ENCODE measurements at places on chromosomes 11 and 22. TPM values are rescaled to one million over a fixed set of nuclear protein-coding genes. Genes with fewer than 3 reads are reported as not detected.
A peak's percentile ranks its signal among the peaks of the same experiment; 100 is the strongest.

Gene APOBEC3F
- total RNA-seq = 2.5 TPM

Gene LIPT2
- total RNA-seq = 1.3 TPM

Gene MMP27
- not detected for total RNA-seq

Gene OR8G1
- total RNA-seq = not detected

Gene CTSF
- 44.2 TPM for total RNA-seq

Gene PICALM
- 366 TPM for total RNA-seq

Gene PLXNB2
- 108 TPM for total RNA-seq

Gene PATE4
- not detected for total RNA-seq

Gene BIRC3
- total RNA-seq = 5.3 TPM

Gene FAM227A
- 0.22 TPM for total RNA-seq

DNA sequence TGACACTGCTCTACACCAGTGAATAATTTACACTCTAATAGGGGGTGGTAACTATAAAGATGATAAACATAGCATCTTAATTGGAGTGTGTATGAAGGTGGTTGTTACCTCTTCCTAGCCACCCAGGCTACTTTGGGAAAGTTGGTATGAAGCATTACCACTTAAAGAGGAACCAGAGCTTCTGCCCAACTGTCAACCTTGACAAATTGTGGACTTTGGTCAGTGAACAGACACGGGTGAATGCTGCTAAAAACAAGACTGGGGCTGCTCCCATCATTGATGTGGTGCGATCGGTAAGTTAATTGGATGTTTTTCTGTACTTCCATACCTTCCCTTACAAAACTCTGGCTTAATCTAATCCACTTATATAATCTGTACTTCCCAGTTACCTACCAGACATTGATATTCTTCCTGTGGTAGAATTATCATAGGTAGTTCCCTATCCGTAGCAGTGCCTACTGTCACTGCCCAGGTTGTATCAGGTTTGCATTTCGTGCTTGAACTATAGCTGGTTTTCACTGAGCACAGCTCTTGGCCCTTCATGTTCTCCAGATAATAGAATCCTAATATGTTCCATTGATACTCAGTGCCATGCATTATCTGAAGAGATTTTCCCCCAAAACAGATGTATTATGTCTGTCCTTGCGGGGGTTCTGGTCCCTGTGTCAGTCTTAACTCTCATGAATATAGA, 2.2 kb downstream of the RPL27A start:
- DNase-seq = no peak

- no peak for DNase-seq
Measured at GRCh38 chr11:41947392-41947791, 487.9 kb upstream of the LRRC4C start.

DNA sequence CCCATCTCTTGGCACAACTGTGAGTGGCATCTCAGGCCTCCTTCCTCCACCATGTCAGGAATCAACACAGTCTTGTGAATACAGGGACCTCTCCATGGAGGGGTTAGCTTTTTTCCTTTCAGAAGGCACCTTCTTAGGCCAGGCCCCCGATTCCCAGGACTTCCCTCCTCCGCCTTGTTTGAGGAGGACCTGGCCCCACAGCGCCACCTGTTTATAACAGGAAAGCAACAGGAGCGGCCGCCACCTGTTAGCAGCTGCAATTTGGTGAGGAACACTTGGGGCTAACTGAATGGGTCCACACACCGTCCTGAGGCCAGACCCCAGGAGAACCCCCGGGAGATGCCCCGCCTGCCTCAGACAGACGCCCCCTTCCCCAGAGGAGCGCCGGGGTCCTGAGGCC, 3.8 kb upstream of the PKP3 start:
- DNase-seq = no peak

DNA sequence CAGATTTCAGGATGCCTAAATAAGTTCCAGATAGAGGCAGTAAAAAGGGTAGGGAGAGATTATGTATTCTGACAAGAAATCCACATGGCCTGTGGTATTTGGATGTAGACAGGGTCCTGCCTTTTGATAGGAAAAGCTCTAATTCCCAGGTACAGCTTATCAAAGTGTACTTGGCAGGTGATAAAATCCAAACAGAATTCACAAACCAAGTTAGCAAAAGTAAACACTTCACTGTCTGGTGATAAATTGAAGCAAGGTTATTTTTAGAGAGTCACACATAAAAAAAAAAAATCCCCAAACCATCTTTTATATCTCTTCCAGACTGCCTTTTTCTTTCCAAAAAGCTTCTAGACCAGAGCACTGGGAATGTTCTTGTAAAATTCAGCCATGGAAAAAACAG, 5.7 kb downstream of the CBLIF start:
- no peak for DNase-seq

DNA sequence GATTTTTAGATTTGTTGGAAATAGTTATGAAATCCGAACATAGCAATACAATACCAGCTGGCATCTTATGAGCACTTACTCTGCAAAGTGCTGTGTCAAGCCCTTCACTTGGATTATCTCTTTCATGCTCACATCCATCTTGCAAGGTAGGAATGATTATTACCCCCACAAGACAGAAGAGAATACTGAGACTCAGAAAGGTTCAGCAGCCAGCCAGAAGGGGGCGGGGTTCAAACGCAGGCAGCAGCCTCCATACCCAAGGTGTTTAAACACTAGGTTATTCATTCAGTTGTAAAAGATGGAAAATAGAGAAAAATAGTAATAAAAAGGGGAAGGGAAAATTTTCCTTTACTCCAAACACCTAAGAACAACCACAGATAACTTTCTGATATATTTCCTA, 158.5 kb downstream of the CCDC34 start:
- DNase-seq = no peak

DNA sequence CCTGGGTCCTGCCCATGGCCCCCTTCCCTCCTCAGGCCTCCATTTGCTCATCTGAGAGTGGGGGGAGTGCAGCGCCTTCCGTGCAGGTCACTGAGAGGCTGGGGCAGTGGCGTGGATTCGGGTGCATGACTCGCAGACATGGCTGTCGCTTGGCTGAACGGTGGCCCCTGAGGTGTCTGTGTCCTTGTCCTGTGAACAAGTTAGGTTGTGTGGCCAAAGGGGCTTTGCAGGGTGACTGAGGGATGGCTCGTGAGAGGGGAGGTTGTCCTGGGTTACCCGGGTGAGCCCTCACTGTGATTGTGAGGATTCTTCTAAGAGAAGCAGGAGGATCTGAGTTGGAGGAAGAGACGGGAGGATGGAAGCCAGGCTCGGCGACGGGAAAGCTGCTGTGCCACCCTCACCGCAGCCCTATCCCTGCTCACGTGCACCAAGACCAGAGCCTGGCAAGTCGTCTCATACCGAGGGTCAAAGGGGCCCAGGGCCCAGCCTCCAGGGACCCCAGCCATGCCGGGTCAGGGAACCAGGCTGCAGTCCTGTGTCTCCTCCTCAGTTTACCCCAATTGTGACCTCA, 79.1 kb downstream of the KCNQ1 start:
- peak; percentile 79 for DNase-seq

GRCh38 chr11:21727102-21727501, 465.8 kb upstream of the ANO5 start:
- no peak for DNase-seq

DNA sequence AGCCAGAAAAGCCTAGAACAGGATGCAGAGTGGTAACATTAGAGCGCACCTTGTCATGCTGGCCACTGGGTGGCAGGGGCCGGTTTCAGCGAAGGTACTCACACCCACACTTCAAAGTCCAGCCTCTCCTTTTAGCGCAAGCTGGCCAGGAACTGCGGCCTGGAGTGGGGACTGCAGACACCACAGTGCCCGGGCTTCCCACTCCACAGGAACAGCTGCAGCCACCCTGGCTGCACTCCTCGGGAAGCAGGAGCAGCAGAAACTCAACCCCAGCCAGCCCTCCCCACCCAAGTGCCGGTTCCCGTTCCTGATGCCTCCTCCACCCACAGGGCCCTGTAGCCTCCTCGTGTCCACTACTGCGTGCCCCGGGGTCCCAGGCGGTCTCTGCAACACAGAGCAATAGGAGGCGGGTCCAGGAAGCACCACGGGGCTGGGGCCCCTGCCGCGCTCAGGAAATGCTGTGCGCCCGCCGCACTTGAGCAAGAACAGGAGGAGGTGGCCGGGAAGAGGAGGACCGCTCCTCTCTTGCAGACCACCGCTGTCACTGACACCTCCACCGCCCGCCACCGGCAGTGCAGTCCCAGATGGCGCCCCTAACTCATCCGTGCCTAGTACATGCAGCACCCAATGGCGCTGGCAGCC, 2.2 kb downstream of the RFPL2 start:
- no peak for DNase-seq

DNA sequence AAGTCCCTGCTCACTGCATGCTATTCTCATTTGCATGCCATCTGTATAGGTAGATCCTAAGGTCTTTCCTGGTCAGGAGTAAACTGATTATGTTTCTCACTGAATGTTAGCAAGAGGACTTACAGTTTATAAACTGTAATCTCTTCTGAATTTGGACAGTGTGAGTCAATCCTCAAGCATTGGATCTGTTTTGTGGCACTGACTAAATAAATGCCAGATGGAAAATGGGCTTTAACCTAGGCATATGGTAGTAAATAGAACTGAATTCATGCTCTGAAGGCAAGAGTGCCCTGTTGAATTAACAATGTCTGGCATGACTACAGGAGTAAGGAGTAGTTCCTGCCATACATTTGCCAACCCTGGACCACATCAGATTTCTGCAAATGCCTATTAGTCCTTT, 11.4 kb downstream of the FAM181B start:
- no peak for DNase-seq

DNA sequence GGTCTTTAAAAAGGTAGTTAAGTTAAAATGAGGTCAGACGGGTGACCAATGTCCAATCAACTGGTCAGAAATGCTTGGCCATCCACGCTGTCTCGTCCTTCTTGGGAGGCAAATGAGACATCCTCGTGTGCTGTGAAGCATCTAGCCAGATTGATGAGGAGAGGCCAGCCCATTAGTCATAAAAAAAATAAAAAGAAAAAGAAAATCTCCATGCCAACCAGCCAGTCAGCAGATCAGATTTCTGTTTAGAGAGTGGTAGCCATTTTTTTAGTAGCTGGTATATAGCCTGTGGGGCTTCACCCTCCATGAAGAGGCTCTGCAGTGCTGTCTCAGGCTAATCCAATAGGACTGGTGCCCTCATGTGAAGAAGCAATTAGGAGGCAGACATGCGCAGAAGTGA, 343.1 kb upstream of the SYN3 start:
- DNase-seq = no peak

GRCh38 chr11:111406091-111406490, 27.0 kb upstream of the POU2AF1 start:
- no peak for DNase-seq

DNA sequence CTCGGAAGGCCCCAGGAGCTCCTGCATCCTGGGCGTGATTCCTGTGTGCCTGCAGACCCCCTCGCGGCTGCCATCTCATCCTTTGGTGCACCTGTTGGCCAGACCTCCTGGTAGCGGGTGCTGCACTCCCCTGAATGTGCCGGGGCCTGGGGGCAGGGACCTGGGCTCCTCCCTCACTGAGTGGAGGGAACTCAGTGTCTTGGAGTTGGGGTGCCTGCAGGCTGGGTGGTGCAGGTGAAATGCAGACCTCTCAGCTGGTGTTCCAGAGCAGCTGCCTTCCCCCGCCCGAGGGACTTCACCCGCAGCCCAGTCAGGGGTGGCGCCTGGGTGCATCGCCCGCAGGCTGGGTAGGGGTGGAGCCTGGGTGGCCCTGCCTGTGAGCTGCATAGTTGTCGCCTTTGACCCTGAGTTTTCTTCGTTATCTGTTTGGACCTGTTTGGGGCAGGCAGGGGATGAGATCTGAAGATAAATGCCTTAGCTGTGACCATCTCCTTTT, 31.4 kb downstream of the LRP5 start:
- DNase-seq = no peak

GRCh38 chr22:28958611-28959010, 75.2 kb downstream of the ZNRF3 start:
- DNase-seq = no peak

- DNase-seq = no peak
Measured at GRCh38 chr11:123546515-123546914, 107.9 kb downstream of the SCN3B start.

- DNase-seq = no peak
Measured at GRCh38 chr11:130478881-130479280, 30.4 kb downstream of the ADAMTS15 start.

DNA sequence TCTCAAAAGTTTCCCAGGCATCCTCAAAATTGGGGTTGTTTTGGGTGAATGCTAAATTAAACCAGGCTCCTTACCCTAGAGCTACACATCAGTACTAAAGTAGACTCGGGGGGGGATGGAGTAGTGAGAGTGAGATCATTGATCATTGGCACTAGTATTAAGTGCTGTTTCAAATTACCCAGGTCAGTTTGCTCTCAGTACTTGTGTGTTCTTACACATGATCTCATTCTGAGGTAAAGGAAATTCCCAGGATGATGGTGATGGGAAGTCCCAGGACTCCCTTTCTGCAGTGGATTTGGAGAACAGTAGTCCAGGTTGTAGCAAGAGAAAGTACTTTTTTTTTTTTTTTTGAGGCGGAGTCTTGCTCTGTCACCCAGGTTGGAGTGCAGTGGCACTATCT, 12.5 kb downstream of the RBM4 start:
- DNase-seq = no peak

DNA sequence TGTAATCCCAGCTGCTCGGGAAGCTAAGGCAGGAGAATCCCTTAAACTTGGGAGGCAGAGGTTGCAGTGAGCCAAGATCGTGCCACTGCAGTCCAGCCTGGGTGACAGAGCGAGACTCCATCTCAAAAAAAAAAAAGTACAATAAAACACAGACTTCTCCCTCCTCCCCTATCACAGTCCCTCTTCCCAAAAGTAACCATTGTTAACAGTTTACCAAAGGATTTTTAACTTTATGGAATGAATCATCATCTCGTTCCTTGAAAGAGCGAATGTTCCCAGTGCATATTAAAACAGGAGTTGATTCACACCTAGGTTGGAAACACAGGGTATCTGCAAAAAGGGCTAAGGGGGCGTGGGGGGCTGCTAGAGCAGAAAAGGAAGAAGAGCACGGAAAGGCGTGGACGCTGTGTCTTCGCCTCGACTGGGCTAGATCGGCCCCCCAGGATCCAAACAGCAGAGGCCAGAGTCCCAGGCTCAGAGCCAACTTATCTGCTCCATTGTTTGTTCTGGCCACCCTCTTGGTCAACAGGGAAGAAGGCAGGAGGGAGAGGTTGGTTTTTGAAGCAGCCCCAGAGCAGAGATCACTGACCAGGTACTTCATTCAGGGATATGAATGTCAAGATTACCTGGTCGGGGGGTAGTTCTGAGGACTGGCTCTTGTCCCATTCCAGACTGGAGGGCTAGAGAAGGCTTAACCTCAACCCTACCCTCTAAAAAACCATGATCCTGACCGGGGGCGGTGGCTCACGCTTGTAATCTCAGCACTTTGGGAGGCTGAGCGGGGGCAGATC, 2.1 kb upstream of the AHNAK start:
- no peak for DNase-seq

GRCh38 chr22:41523464-41524221, 20.6 kb downstream of the POLR3H start:
- DNase-seq = no peak

- no peak for DNase-seq
Measured at GRCh38 chr11:120834686-120835210, 189.2 kb upstream of the TBCEL start.

DNA sequence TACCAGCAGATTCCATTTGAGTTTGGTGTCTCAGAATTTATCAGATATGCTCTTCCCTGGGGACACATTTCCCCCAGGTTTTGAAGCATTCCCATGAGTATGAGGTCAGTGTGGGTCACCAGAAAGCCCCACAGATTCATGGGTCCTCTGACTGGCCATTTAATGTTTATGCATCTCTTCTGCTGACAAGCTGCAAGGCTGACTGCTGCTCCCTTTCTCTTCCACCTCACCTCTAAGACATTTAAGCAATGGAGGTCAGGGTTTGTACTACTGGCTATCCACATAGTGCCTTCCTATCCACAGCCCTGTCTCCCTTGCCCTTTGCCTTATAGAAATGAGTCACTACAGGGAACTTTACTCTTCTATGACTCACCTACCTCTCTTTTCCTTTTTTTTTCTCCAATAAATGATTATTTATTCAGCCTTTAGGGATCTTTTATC, 106.0 kb upstream of the TIMP3 start:
- DNase-seq = no peak
